ENCODE measurements at places on chromosomes 3 and 15.

- peak; percentile 38 for DNase-seq
These were observed 44.6 kb downstream of the SH3BP5 start for GRCh38 chr3:15287565-15288330.

- peak; percentile 51 for DNase-seq
These were observed at the start of gene GPR160 for GRCh38 chr3:170037463-170038433. TSS of gene GPR160 (plus strand) at chr3:170037995. CDS start at chr3:170083973, 45,978 bp downstream.

DNA sequence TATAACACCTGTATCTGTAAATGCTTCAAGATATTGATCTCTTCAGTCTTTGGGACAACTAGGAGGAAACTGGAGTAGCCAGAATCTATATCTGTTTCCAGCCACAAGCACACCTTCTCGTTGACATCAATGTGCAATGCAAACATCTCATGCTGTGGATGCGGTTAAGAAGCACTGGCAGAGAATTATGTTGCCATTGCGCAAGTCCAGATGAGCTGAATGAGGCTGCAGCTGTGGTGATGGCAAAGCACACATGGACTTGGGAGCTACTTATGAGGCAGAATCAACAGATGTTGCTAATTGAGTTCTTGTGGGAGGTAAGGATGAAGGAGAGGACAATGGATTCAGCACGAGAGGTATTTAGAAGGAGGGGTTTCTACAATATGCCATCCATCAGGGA lies 90.9 kb downstream of the STRIT1 start:
- DNase-seq = no peak

- DNase-seq = no peak
These were observed 51.0 kb upstream of the SLCO2A1 start for GRCh38 chr3:134080761-134081160.

- no peak for DNase-seq
These were observed 117.3 kb downstream of the RFTN1 start for GRCh38 chr3:16396202-16396601.

DNA sequence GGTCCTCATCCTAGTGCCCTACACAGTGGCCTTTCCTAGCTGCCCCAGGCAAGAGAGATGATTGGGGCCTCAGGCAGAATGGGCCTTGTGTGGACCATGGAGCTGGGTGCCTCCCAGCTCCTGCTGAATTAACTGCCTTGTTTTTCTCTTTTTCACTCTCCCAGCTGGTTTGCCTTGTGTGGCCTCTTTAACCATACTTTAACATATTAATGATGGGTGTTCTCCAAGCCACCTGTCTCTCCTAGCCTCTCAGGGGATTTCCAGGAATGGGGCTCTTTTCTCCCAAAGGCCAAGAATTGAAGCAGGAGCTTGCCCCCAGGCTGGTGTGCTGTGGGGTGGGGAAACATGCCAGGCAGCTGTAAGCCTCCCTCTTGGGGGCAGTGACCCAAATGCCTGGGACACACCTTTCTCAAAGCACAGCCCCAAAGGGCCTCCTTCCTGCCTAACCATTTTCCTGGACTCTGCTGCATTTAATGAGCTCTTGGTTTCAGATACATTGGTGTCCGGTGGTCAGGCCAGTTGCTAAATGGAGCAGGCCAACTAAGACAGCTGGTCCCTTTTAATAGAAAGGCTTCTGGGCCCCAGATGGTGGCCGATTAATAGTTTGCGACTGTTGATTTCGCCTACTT lies 5.6 kb downstream of the ALPK3 start:
- peak; percentile 66 for DNase-seq

DNA sequence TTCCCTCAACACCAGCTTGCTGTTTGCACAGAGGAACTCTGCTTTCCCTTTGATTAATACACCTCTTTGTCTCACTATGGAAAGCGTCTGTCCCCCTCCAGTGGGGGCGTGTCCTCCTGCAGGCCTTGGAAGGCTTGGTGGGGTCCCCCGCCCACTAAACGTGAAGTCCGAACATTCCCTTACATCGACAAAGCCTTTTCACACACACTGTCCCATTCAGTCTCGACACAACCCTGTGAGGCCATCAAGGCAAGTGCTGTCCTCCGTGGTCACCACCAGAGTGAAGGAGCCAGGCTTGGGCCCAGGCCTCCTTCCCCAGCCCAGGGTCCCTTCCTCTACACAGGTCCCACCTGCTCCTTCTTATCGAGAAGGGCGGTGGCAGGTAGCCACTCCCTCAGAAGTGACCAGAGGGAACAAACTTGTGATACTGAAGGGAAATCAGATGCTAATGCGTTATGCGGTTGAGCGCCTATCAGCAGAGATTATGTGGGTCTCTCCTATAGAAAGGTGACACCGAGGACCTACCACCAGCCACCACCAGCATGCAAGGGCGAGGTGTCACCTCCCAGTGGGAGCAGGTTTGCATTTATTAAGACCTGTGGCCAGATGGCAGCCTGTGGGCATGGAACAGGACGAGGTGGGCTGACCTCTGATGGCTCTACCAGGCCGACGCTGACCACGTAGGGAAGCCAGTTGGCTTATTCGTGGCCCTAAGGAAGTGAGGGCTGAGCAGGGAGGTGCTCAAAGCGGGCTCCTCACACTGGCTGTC lies 6.6 kb downstream of the NRROS start:
- DNase-seq = no peak

- DNase-seq = no peak
These were observed 7.0 kb upstream of the C3orf62 start for GRCh38 chr3:49283997-49284396.
